ENCODE measurements at places on chromosomes 3 and 15.
A peak's percentile ranks its signal among the peaks of the same experiment; 100 is the strongest.

- DNase-seq, result no peak
Observed at GRCh38 chr15:80473286-80474223, 69.4 kb downstream of the ARNT2 start.

DNA sequence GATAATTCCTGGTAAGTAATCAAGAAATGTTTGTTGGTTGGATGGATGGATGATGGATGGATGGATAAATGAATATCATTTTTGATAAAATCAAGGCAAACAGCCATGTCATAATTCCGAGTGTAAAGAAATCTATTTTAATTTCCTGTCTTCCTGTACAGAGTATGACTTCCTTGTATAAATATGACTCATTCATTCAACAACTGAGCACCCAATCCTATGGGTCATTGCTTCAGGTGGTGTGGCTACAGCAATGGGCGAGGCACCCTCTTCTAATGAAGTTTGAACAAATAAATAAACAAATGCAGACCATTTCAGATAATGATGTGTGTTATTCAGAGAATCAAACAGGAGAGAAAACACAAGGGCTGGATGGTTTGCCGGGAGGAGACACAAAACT, 198.7 kb downstream of the TNIK start:
- DNase-seq, result peak; percentile 61

GRCh38 chr3:82773207-82773606, 1011.8 kb upstream of the GBE1 start:
- DNase-seq, result no peak

GRCh38 chr15:65653341-65653740, 31.6 kb downstream of the SLC24A1 start:
- peak; percentile 38 for DNase-seq

- no peak for DNase-seq
Observed at GRCh38 chr3:86737517-86737916, 253.4 kb downstream of the VGLL3 start.
